Left ventricle myocardium superior (tissue), 1 donor: ENCODE measurements at places on chromosomes 2 and 18. TPM values are rescaled to one million over a fixed set of nuclear protein-coding genes. Genes with fewer than 3 reads are reported as not detected.

GRCh38 chr18:52409727-52410126 lies 69.7 kb downstream of the DCC start:
- no peak for DNase-seq

GRCh38 chr2:173278794-173279526 lies 75.7 kb upstream of the CDCA7 start:
- DNase-seq: no peak

GRCh38 chr2:58688813-58689212 lies 447.7 kb upstream of the FANCL start:
- no peak for DNase-seq

- DNase-seq: no peak
Measured at GRCh38 chr18:10565835-10566234, 40.0 kb downstream of the NAPG start.

- no peak for DNase-seq
Measured at GRCh38 chr2:191319186-191319585, 74.0 kb downstream of the MYO1B start.

GRCh38 chr2:234488913-234489451 lies 7.9 kb downstream of the ARL4C start:
- DNase-seq: no peak

DNA sequence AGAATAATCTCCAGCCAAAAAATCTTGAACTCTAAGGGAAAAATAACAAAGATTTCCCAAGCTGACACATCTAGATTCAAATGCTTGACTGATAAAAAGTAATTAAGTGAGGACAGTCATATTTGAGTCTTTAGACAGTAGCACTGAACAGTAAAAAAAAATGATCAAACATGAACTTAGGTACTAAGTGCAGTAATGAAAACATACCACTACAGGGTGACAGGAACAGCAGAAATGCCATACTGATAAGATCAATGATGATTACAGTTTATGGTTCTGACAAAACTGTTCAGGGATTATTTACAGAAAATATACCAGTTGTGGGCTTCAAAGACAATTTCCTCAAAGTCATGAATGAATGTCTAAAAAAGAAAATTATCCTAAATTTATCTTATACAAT lies 80.3 kb downstream of the OSBPL1A start:
- DNase-seq: no peak

- DNase-seq: peak; percentile 71
Measured at GRCh38 chr2:85799215-85799956, 45.6 kb downstream of the ATOH8 start.

DNA sequence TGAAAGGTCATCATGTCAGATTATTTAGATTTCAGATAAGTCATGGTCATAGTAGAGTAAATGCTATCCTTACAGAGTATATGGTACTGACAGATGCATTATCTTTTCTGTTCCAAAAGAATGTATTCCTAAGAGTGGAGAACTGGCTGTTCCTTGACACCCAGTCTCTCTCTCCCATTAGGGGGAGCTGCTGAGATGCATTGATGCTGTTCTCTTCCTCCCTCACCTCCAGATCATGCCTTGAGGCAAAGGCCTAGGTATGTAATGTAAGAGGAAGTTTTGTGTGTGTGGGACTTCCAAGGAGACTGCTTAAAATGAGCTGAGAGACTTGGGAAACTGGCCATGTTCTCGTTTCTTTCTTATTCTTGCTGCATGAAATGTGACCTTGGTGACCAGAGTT lies 979.5 kb upstream of the CELF4 start:
- DNase-seq: no peak

DNA sequence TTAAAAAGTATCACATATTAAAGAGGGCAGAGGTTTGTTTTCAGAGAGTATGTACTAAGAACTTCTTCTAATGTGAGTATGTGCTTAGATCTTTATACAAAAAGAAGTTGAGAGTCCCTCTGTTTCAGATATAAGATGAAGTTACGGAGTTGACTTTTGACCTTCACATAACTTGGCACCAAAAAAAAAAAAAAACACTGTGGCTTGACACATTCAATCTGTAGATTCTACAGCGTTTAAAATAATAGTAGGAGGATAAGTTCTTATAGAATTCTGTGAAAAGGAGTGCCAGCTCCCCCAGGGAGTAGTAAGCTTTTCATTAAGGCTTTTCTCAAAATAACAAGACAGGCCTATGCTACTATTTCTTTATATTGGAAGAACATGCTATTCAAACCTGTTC lies 105.4 kb upstream of the LRP1B start:
- DNase-seq: no peak

- no peak for DNase-seq
Measured at GRCh38 chr18:54165450-54165849, 59.0 kb downstream of the MBD2 start.

- DNase-seq: no peak
Measured at GRCh38 chr2:30677231-30677630, 130.0 kb downstream of the CAPN13 start.

- no peak for DNase-seq
Measured at GRCh38 chr2:147711031-147711430, 133.8 kb upstream of the ACVR2A start.

DNA sequence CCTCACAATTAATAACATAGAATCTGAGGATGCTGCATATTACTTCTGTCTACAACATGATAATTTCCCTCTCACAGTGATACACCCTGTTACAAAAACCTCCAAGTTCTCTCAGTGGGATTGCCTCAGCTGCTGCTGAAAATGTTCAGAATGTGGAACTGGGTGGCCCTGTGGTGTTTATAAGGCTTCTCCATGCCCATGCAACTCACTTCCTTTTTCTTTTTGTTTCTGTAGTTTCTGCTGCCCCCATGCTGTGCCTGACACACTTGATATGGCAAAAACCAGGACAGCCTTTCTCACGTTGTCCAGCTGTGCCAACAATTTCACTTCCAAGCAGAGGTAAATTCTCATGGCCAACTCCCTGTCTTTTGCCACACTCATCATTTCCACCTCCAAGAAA lies 206.2 kb downstream of the RPIA start:
- no peak for DNase-seq

- DNase-seq: no peak
Measured at GRCh38 chr2:217929757-217930707, 72.8 kb downstream of the TNS1 start.

GRCh38 chr2:128413718-128414341 lies 95.2 kb upstream of the HS6ST1 start:
- DNase-seq: no peak

DNA sequence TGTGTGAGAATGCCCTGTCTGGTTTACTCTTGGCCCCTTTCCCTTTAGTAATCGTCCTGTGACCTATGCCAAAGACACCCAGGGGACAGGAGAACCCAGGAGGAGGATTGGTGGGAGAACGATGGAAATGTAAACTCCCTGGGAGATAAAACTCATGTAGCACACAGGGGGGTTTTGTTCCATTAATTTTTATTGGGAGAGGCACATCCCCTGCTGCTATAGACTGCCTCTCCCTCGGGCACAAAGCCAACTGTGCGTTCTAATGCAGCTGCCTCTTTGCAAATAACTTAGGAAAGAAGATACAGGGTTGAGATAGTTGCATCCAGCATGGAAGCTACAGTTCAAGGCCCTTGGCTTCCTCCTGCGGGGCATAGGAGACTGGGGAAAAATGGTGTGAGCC lies 489.6 kb downstream of the SLC4A3 start:
- no peak for DNase-seq

GRCh38 chr18:77750006-77750405 lies 500.4 kb downstream of the GALR1 start:
- DNase-seq: no peak

Gene ITPRIPL1
- 1.3 TPM for total RNA-seq

Gene WDSUB1
- total RNA-seq: 12.1 TPM

Gene FSIP2
- total RNA-seq: 0.20 TPM

Gene RUFY4
- not detected for total RNA-seq

Gene G6PC2
- total RNA-seq: not detected

Gene SERPINB3
- not detected for total RNA-seq

Gene CYTIP
- total RNA-seq: 1.2 TPM

Gene GLI2
- total RNA-seq: 2.1 TPM

Gene SKOR2
- total RNA-seq: not detected

Gene TRPM8
- total RNA-seq: not detected

Gene DOK6
- 15.5 TPM for total RNA-seq

Gene IL1R2
- 1.4 TPM for total RNA-seq

Gene FEV
- not detected for total RNA-seq

Gene EDAR
- total RNA-seq: not detected

Gene LYPD6
- 0.30 TPM for total RNA-seq
